ENCODE measurements at places on chromosomes 12 and 14.

DNA sequence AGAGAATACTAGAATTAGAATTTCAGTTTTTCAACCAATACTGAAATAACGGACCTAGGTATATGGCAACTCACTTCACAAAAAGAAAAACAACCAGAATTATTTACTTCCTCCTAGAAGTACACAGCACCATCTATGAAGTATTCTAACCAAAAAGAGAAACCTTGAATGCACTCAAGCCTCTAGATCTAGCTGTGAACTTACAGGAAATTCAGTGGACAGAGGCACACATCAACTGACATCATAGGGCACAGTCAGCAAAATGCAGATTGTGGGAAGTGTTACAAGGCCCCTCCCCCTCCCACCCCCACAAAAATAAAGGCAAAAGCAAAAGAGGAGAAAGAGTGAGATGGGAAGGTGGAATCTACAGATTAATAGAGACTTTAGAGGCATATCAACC lies 102.4 kb downstream of the TMTC1 start:
- no peak for DNase-seq

DNA sequence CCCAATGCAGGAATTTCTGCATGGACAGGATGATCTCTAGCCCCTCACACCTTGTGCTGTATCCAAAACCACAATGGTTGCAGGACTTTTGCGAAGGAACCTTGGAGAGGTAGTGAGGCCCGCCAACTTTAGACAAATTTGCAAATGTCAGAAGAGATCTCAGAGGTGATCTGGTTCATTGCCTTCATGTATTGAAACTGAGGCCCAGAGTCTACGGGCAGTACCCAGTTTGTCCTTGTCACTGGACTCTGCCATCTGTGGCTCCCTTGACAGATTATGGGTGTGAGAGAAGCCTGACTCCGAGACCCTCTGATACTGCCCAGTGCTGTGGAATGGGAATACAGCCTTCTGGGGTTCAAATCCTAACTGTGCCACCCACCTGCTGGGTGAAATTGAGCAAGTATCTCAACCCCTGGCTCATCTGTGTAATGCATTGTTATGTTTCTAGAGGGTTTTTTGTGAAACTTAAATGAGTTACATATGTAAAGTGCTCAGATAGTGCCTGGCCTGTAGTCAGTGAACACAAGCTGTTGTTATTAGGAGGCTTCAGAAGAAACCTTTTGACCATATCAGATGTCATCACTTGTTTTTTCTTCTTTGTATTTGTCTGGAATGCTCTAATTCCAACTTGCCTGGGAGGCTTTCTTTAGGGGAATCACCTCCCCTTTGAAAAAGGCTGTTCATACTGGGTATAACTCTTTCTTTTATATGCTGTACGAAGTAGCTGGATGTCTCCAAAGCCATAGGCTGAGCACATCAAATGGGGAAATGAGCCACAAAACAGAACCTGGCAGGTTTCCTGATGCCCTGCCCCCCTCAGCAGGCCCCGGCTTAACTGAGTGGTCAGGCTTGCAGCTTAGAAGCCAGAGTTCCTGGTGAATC lies 71.4 kb upstream of the SRSF5 start:
- no peak for DNase-seq

DNA sequence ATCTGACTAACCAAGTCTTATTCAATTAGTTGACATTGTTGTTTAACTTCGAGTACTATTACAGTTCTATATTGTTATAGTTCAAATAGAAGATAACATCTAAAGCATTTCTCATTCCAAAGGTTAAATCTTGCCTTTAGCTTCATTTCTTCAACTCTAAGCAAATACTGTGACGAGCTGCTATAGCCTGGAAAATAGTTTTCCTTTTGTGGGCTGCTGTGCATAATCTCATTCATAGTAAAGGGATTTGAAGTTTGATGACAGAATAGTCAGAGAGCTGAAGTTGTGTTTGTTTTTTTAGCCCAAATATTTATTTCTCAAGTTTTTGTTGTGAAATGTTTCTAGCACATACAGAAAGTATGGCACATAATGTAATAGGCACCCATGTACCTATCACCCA lies 13.4 kb downstream of the PSEN1 start:
- no peak for DNase-seq

DNA sequence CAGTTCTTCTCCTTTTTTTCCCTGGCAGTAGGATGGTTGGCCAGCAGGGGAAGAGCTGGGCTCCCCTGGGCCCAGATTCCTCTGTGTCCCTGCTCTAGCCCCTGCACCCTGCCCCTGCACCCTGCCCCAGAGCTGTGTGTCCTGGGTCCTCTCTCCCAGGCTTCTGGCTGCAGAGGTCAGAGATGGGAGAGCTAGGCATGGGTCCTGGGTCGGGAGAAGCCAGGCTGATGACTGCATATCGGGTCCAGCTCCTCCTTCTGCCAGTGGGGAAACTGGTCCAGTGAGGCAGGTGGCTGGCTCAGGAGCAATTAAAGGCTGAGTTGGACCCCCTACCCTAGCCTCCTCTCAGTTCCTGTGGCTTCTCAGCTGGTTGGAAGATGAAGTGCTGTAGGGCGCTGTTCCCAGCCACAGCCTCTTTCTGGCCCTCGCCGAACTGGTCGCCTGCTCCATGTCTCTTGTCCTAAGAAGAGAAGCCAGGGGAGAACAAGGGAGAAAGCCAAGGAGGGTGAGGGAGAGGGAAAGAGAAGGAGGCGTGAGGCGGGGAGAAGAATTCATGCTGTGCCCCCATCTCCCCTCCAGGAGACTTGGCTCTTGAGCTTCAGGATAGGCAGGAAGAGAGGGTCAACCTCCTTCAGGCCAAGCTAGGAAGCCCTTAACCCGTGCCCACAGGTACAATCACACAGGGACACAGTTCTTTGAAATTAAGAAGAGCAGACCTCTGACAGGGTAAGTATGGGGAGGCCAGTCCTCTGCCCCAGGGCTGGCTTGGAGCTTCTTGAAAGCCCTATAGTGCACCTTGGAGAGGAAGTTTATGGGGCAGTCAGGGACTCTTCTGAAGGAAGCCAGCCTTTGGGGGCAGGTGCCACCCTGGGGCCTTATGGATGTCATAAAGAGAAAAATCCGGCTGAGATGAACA lies 9.5 kb downstream of the VASH1 start:
- DNase-seq: no peak

DNA sequence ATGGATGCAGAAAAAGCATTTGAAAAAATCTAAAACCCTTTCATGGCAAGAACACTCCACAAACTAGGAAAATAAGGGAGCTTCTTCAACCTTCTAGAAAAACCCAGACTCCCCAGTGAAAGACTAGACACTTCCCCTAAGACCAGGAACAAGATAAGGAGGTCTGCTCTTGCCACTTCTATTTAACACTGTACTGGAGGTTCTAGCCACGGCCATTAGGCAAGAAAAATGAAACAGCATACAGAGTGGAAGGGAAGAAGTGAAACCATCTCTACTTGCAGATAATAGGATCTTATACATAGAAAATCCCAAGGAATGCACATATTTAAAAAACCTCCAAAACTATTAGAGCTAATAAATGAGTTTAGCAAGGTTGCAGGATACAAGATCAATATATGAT lies 42.3 kb downstream of the CHGA start:
- no peak for DNase-seq

GRCh38 chr12:131209082-131210070 lies 255.7 kb downstream of the ADGRD1 start:
- DNase-seq: no peak

DNA sequence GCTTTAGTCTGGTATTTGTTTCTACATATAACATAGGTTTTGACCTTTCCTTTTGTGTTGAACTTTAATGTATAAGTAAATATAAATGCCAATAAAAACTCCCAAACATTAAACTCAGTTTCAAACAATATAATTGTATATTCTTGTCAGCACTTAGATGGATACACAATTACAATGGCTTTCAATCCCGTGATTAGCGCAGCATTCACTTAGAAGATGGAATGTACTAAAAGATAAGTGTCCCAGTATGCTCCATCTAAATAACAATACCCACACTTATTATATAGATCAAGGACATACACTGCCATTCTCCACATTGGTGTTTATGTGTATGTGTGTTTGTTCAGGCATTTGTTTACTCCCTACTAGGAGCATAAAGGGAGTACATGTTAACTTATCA lies 193.1 kb downstream of the SOX5 start:
- DNase-seq: no peak

DNA sequence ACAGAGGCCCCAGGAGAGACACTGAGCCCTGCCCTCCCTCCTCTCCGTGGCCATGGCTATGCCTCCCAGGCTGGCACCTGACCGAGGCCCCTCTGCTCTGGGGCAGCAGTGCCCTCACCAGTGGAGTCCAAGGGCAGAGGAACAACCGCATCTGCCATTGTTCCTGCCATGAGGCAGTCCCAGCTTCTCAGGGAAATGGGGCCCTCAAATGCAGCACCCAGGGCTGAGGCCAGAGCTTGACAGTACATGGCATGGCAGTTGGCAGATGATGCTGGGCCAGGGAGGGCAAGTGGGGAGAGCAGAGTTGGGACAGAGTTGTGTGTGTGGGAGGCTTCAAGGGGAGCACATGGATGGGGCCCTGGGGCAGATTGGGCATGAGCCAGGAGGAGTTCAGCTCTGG lies 21.1 kb upstream of the KRT77 start:
- no peak for DNase-seq

GRCh38 chr12:43284486-43285158 lies 267.4 kb downstream of the ADAMTS20 start:
- no peak for DNase-seq

DNA sequence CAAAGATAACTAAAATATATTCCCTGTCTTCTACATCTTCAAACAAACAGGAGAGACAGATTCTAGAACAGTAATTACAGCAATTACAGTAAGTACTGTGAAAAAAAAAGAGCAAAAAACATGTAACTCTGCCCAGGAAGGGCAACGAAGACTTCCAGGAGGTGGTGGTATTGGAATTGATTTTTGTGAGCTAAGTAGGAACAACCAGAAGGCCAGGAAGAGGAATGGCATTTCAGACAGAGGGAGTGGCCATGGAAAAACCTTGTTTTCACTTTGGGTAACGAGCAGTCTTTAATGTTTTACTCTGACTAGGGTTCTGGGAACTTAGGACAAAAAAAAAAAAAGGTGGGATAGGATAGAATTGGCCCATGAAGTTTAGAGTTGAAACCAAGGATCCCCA lies 196.3 kb upstream of the PLEKHG7 start:
- no peak for DNase-seq

DNA sequence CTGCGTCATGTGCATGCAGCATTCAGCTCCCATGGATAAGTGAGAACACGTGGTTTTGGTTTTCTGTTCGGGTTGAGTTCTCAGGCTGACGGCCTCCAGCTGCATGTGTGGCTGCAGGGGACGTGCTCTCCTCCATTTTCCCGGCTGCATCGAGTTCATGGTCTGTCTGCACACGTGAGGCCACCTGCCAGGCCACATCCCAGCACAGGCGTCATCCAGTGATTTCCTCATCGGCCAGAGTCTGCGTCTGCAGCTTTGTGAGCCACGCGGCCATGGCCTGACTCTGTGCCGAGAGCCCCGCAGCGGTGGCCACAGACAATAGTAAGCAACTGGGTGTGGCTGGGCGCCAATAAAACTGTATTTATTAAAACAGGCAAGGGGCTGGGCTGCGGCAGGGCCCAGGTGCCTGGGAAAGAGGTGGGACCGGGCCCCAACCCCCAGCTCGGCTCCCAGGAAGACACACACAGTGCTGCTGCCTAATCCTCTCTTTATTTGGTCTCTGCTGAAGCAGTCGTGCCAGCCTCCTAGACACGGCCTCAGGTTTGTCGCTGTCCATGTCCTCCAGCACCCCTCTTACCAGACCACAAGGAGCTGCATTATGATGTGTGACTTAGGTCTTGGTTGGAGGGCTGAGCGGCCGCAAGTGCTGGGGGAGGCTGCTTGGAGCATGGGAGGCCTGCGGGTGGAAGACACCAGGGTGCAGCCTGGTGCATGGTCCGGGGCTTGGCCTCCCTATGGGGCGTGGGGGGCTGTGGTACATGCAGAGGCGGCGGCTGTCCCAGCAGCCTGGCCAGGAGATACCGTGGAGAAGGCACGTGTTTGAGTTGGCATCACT lies 52.0 kb downstream of the NOC4L start:
- DNase-seq: no peak

GRCh38 chr14:52328276-52328675 lies 14.2 kb downstream of the PTGER2 start:
- no peak for DNase-seq

GRCh38 chr12:4137015-4137414 lies 136.5 kb upstream of the CCND2 start:
- no peak for DNase-seq

GRCh38 chr12:33752854-33753253 lies 269.4 kb upstream of the ALG10 start:
- no peak for DNase-seq

GRCh38 chr14:49559979-49560768 lies 26.0 kb downstream of the RPS29 start:
- DNase-seq: no peak

DNA sequence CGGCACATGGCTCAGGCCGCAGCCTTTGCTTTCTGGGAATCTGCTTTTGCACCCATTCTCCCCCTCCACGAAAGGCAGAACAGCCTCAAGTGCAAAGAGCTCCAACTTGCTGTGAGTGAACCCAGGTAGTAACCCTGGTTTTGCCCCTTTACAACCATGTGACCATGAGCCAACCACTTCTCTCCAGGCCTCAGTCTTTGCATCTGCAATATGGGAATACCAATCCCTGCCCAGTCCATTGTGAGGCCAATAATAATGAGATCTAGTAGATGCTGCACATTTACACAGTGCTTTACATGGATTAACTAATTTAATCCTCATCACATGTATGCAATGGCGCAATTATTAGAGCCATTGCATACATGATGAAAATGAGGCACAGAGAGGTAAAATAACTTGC lies 108.9 kb upstream of the MYL2 start:
- no peak for DNase-seq

DNA sequence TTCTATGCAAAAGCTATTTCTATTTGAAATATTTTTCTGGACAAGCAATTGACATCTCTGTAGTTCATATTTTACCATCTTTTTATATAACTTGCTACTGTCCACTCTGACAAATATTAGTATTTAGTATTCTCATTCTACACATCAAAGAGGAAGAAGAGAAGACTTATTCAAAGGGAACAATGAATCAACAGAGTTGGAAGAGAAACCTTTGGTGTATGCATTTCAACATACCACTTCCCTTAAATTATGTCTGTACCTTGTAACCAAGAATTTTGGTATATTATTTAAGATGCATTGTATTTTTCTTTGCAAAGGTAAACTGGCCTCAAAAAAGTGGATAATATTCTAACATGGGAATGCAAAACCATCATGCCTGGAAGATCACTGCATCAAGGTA lies 72.1 kb upstream of the DUSP6 start:
- DNase-seq: no peak

DNA sequence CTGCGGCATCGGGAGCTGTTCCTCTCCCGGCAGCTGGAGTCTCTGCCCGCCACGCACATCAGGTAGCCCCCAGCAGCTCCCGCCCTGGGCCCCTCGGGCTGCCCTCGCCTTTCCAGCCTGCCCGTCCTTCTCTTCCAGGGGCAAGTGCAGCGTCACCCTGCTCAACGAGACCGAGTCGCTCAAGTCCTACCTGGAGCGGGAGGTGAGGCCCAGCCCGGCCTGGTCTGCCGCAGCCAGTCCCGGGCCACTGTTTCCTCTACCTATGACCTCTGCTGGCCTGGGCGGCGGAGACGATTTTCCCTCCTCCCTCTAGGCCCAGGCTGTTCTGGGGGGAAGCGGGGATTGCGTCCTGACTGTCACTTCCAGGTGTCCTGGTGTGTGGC lies 24.5 kb upstream of the CRIP2 start:
- DNase-seq: no peak

- DNase-seq: no peak
Measured at GRCh38 chr12:56763753-56764657, 881 bp downstream of the HSD17B6 start.
